ENCODE measurements at places on chromosomes 13 and 19. TPM values are rescaled to one million over a fixed set of nuclear protein-coding genes. Genes with fewer than 3 reads are reported as not detected.

ZNF99 gene
- total RNA-seq: 0.25 TPM

GRCh38 chr19:30672926-30673325, 300.7 kb downstream of the ZNF536 start:
- no peaks in the 10 kb centered on the region for H3K36me3 ChIP-seq
- no peaks in the 10 kb centered on the region for H3K27me3 ChIP-seq
- H3K4me1 ChIP-seq: no peaks in the 10 kb centered on the region
- H3K27ac ChIP-seq: no peak overlapping the region
- DNase-seq: no peak
- H3K4me3 ChIP-seq: no peak overlapping the region

DNA sequence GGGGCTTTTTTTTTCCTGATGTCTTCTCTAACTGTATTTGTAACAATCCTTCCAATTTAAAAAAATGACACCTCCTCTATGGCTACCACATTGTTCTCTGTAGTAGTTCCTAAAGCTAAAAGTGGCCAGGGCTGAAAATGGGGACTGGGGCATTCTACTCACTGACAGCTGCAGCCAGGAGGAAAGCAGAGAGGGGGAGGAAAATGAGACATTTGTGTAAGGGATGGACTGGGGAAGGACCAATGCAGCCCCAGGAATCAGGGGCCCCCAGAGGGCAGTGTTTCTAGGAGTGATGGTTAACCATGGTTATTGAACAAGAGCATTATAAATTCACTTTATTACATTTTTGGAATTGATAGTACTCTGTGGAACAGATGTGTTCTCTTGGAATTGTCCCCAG, 34.3 kb upstream of the C1QTNF9 start:
- H3K36me3 ChIP-seq: peaks cover under 1% of the 10 kb centered on the region
- DNase-seq: no peak
- no peak overlapping the region for H3K27ac ChIP-seq
- H3K4me3 ChIP-seq: no peak overlapping the region
- no peaks in the 10 kb centered on the region for H3K27me3 ChIP-seq
- H3K4me1 ChIP-seq: peaks cover 20% of the 10 kb centered on the region

DNA sequence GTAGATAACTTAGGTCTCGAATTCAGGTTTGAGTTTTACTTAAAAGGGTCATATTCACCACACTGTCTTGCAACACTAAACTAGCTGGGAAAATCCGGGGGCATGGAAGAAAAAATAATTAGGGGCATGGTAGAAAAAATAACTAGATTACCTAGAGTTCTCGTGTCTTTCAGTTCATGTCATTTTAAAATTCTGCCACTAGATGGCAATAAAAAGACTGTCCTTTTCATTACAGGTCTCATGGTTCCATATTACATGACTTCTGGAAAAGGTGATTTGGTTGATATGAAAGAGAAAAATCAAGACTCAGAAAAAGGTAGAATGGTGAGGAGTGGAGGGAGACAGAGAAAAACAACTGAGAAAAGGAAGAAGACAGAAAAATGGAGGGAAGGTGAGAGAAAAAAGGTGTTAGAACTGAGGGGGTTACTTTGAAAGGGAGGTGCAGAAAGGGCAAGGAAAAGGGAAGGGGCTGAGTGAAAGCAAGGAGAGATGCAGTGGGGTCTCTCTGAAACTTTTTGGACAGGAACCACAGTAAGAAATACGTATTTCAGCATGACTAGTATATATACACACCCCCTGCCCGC, 299.0 kb downstream of the KLF12 start:
- no peaks in the 10 kb centered on the region for H3K4me1 ChIP-seq
- H3K36me3 ChIP-seq: no peaks in the 10 kb centered on the region
- DNase-seq: no peak
- no peak overlapping the region for H3K27ac ChIP-seq
- H3K27me3 ChIP-seq: no peaks in the 10 kb centered on the region
- H3K4me3 ChIP-seq: no peak overlapping the region

- H3K4me1 ChIP-seq: no peaks in the 10 kb centered on the region
- H3K27ac ChIP-seq: no peak within 1 kb of the TSS
- H3K4me3 ChIP-seq: peak within 1 kb of the TSS; percentile 21
- no peaks in the 10 kb centered on the region for H3K27me3 ChIP-seq
- H3K36me3 ChIP-seq: no peaks in the 10 kb centered on the region
- DNase-seq: peak; percentile 59
Observed at GRCh38 chr19:17026706-17027534, at the start of gene CPAMD8. Gene CPAMD8, minus strand, starts transcription at chr19:17026810. Its CDS starts 168 bp downstream, at chr19:17026642.

DNA sequence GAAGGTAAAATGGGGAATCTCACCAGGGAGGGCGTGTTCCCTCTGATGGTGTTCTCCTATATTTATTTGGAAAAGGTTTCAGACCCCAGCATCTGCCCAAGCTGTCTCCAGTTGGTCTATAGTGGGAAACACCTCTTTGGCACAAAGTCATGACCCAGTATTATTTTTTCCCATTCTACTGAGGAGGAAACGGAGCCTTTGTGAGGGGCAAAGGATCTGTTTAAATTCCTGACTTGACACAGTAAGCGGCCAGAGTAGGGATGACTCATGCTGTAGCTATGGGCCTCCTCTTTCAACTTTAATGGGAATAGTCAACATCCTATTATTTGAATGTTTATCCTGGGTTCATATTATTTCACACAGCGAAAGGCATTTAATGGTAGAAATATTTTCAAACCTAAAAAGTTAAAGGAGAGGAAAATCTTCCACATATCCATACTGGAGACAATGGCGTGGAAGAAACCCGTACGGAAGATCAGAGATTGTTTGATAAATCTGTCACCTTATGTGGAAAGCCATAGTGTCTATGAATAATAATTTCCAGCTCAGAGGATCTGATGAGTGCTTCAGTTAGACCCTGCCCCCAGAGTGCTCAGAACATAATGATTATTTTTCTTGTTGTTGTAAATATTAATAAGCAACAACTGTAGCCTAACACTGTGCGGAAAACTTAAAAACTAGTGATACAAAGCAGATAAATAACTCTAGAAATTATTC, 126.0 kb downstream of the FOXO1 start:
- DNase-seq: no peak
- H3K4me1 ChIP-seq: no peaks in the 10 kb centered on the region
- H3K27me3 ChIP-seq: no peaks in the 10 kb centered on the region
- H3K36me3 ChIP-seq: no peaks in the 10 kb centered on the region
- H3K27ac ChIP-seq: peak overlapping the region; percentile 29
- no peak overlapping the region for H3K4me3 ChIP-seq

KIR3DL1 gene
- 0.25 TPM for total RNA-seq

DNA sequence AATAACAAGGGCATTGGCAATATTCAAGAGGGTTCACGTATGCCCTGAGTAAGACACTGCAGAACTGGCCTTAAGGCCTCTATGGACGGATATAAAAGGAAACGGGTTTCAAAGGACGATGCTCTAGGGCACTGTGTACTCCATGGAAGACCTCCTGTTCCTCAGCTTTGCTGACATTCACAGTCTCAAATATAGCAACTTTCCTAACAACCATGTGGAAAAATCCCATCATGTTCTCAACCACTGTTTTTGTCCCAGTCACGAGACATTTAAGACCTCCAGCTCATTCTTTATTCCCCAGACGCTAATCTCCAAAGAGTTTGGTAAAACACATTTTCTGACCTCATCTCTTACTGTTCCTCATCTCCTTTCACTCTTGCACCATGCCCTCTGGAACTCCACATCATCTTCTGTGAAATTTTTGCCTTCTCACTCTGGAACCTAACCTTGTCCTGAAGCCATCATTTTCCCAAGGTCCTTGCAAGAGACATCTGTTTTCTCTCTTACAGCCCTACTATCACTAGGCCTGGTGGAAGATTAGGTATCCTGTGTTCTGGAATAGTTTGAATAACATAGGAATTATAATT, 37.6 kb downstream of the SPRY2 start:
- DNase-seq: no peak
- H3K27me3 ChIP-seq: no peaks in the 10 kb centered on the region
- no peak overlapping the region for H3K27ac ChIP-seq
- H3K36me3 ChIP-seq: no peaks in the 10 kb centered on the region

DNA sequence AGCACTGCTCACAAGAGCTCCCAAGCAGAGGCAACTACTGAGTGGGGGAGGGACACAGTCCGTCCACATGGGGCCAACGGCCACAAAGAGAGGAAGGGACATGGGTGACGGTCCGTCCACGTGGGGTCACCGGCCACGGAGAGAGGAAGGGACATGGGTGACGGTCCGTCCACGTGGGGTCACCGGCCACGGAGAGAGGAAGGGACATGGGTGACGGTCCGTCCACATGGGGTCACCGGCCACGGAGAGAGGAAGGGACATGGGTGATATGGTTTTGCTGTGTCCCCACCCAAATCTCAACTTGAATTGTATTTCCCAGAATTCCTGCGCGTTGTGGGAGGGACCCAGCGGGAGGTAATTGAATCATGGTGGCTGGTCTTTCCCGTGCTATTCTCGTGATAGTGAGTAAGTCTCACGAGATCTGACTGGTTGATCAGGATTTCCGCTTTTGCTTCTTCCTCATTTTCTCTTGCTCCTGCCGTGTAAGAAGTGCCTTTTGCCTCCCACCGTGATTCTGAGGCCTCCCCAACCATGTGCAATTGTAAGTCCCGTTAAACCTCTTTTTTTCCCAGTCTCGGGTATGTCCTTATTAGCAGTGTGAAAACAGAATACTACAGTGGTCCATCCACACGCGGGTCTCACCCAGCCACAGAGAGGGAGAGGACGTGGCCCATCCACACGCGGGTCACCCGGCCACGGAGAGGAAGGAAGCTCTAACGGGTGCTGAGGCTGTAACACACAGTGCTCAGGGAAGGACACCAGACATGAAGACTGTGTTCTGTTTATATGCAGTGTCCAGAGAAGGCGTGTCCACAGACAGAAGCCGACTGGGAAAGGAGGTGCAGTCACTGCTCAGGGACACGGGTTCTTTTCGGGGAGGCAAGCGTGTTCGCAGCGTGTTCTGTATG, 48.5 kb downstream of the GAS6 start:
- no peaks in the 10 kb centered on the region for H3K36me3 ChIP-seq
- no peaks in the 10 kb centered on the region for H3K27me3 ChIP-seq
- peaks cover 18% of the 10 kb centered on the region for H3K4me1 ChIP-seq
- peak overlapping the region; percentile 3 for H3K4me3 ChIP-seq
- no peak overlapping the region for H3K27ac ChIP-seq

OSCAR gene
- total RNA-seq: 5.1 TPM

DNA sequence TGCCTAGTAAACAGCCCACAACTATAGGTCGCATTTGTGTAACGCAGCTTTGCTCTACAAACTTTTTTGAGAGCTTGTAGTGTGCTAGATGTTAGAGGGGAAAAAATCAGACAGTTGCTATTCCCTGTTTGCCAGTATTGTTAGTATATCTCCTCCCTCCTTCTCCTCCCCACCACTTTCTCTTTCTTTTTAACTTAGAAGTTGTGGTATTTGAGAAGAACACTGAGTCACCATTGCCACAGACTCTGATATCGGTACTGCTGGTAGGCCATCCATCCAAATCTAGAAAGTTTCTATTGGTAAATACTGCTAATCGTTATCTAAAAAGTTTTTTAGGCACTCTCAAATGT, 666 bp downstream of the POMP start:
- peak overlapping the region; percentile 94 for H3K27ac ChIP-seq
- peak overlapping the region; percentile 100 for H3K4me3 ChIP-seq
- H3K36me3 ChIP-seq: peaks cover 11% of the 10 kb centered on the region
- no peaks in the 10 kb centered on the region for H3K27me3 ChIP-seq

- H3K36me3 ChIP-seq: peaks cover 8% of the 10 kb centered on the region
- H3K4me3 ChIP-seq: no peak overlapping the region
- H3K27ac ChIP-seq: no peak overlapping the region
- no peaks in the 10 kb centered on the region for H3K27me3 ChIP-seq
- no peaks in the 10 kb centered on the region for H3K4me1 ChIP-seq
- no peak for DNase-seq
Observed at GRCh38 chr13:98792321-98792720, 39.8 kb upstream of the SLC15A1 start.

RTBDN gene
- total RNA-seq: not detected

MIER2 gene
- 23.4 TPM for total RNA-seq

- no peaks in the 10 kb centered on the region for H3K27me3 ChIP-seq
- no peak overlapping the region for H3K4me3 ChIP-seq
- H3K36me3 ChIP-seq: no peaks in the 10 kb centered on the region
- H3K4me1 ChIP-seq: no peaks in the 10 kb centered on the region
- H3K27ac ChIP-seq: no peak overlapping the region
- DNase-seq: no peak
Observed at GRCh38 chr13:100234006-100234405, 145.1 kb downstream of the PCCA start.

DNA sequence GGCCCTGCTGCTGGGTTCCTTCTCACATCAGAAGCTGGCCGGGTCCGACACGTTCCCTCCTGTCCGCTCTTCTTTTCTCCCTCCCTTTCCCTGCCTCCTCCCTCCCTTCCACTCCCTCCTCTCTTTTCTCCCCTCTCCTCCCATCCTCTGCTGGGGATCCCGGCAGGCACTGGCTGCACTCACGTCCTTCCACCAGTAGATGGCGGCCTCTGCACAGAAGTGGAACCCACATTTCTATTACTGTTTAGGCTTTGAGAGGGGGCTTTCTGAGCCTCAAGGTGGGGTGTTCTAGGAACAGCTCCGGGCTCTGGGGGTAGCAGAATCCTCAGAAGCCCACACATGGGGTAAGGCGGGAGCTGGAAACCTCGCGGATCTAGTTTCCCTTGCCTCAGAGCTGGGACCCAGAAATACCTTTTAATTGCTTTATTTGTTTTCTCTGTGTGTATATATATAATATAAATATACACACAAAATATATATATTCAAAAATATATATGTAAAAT, 294.2 kb downstream of the ZNF536 start:
- DNase-seq: peak; percentile 52
- H3K27ac ChIP-seq: no peak overlapping the region
- no peaks in the 10 kb centered on the region for H3K4me1 ChIP-seq
- H3K27me3 ChIP-seq: no peaks in the 10 kb centered on the region

DNA sequence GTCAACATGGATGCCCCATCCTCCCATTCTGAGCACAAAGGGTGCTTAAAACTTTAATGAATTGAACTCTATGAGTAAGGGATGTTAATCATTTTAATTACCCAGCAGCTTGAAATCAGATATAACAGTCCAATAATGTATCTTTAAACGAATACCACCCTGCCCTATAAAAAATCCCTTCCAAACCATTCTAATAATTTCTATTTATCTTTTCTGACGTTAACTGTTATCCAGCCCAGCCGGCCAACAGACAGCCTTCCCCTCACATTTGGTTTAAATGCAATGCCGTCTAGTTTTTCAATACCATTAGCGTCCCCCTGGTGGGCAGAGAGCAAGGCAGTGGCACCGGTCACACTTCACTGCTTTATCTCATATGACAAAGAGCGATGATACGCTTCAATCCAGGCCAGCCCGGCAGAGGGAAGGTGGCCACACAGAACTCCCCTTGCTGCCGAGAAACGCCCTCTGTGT, 402.2 kb upstream of the ZNF507 start:
- H3K4me1 ChIP-seq: no peaks in the 10 kb centered on the region
- no peak overlapping the region for H3K27ac ChIP-seq
- H3K4me3 ChIP-seq: no peak overlapping the region
- H3K27me3 ChIP-seq: no peaks in the 10 kb centered on the region
- no peaks in the 10 kb centered on the region for H3K36me3 ChIP-seq
